GM12878 (cell line): ENCODE measurements at places on chromosomes 2 and 18. TPM values are rescaled to one million over a fixed set of nuclear protein-coding genes. Genes with fewer than 3 reads are reported as not detected.

The EGR4 gene
- polyA plus RNA-seq, result 0.07 TPM in 1 of 2 replicates, not detected in the other

The APCDD1 gene
- not detected in 2 replicates for polyA plus RNA-seq

GRCh38 chr2:128817813-128818212 is 499.1 kb upstream of the HS6ST1 start:
- DNase-seq, result no peak
- H3K27me3 ChIP-seq, result no peaks in the 10 kb centered on the region
- no peak overlapping the region for H3K4me3 ChIP-seq
- H3K36me3 ChIP-seq, result no peaks in the 10 kb centered on the region

- H3K27ac ChIP-seq, result no peak overlapping the region
- no peak overlapping the region for H3K4me3 ChIP-seq
- no peaks in the 10 kb centered on the region for H3K36me3 ChIP-seq
Observed at GRCh38 chr2:8999102-8999446, 4.4 kb downstream of the MBOAT2 start.

DNA sequence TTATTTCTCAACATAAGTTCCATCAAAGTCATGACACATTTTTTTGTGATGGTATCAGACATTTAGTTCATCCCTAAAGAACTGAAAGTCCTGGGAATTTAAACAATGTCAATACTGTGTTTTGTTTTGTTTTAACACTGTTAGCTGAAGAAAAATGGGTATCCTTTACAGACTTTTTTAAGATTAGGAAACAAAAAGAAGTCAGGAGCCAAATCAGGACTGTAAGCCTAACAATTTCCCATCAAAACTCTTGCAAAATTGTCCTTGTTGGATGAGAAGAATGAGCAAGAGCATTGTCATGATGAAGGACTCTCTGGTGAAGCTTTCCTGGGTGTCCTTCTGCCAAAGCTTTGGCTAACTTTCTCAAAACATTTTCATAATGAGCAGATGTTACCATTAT is 69.4 kb downstream of the SRD5A2 start:
- H3K4me3 ChIP-seq, result no peak overlapping the region
- H3K36me3 ChIP-seq, result no peaks in the 10 kb centered on the region
- no peak overlapping the region for H3K27ac ChIP-seq
- no peaks in the 10 kb centered on the region for H3K27me3 ChIP-seq
- no peaks in the 10 kb centered on the region for H3K4me1 ChIP-seq

DNA sequence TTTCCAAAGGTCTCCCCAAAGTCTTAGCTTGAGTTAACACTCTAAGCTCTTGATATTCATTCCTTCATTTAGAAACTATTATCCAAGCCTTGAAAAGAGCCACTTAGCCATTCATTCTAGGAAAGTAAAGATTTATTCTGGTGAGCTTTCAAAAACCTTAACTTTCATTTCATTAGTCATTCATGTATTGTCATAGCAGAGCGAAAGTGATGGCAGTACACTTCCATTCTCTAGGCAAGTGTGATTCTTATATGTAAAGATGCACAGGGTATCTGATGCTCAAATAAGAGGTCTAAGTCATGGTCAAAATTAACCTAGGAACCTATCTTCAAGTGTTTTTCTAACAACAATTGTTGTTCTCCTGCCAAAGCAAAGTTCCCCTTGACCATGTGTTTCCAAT is 553.0 kb upstream of the FANCL start:
- no peak overlapping the region for H3K4me3 ChIP-seq
- H3K4me1 ChIP-seq, result no peaks in the 10 kb centered on the region
- H3K27me3 ChIP-seq, result no peaks in the 10 kb centered on the region
- DNase-seq, result no peak
- H3K27ac ChIP-seq, result no peak overlapping the region

DNA sequence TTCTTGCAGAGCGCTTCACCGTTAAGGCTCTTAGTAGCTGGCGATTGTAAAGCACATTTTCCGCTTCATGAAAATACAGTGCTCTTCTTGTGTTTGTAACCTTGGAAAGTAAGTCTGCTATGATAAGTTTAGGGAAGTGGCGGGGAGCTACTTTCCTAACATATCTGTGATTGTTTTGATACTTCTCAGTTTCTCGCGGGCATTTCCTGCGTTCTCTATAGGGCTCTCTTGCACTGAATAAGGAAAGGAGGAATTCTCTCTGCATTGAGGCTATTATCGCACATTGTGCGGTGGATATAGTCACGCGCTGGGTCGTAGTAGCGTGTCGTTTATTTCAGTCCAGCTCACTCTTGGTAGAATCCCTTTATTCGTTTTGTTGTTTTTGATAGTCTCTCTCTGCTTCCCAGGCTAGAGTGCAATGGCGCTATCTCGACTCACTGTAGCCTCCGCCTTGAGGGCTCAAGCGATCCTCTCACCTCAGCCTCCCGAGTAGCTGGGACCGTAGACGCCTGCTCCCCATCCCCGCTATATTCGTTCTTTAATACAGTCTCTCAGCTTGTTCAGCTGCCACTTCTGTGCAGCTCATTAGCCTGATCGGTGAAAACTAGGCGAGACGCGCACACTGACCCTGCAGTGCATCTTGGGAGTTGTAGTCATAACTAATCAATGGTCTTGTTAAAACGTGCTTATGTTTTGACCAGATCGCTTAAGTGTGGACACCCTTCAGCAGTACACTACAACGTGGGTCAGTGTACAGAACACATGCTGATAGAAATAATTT is 1.0 kb upstream of the PPP4R3B start:
- H3K4me1 ChIP-seq, result peaks cover 3% of the 10 kb centered on the region
- H3K36me3 ChIP-seq, result peaks cover 11% of the 10 kb centered on the region; the same call in 1 of the 2 replicates
- H3K27me3 ChIP-seq, result no peaks in the 10 kb centered on the region
- H3K4me3 ChIP-seq, result peak overlapping the region; percentile 89
- DNase-seq, result no peak

GRCh38 chr2:223238301-223238700 is 186.3 kb downstream of the KCNE4 start:
- no peaks in the 10 kb centered on the region for H3K4me1 ChIP-seq
- no peak for DNase-seq

The IMP4 gene
- 206 and 212 TPM in 2 replicates for polyA plus RNA-seq

The PAX8 gene
- polyA plus RNA-seq, result 0.91 and 1.5 TPM in 2 replicates

The PROKR1 gene
- polyA plus RNA-seq, result not detected in 2 replicates

DNA sequence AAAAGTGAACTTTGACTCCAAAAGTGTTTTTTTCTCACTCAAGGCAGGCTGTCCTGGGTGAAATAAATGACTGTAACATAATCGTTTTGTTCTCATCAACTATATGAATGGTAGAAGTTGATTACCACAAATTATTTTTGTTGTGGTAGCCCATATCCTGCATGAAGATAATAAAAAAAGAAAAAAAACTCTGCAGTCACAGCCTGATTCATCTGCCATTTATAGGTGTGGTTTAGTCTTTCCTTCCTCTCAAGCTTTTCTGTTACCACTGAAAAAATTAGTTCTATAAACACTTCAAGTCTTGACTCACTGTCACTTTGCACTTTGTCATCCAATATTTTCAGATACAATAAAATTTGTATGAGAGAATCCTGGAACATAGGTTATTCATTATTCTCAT is 522.0 kb downstream of the PLCL1 start:
- no peak overlapping the region for H3K4me3 ChIP-seq
- DNase-seq, result no peak
- H3K27ac ChIP-seq, result no peak overlapping the region
- no peaks in the 10 kb centered on the region for H3K27me3 ChIP-seq
- H3K36me3 ChIP-seq, result no peaks in the 10 kb centered on the region

DNA sequence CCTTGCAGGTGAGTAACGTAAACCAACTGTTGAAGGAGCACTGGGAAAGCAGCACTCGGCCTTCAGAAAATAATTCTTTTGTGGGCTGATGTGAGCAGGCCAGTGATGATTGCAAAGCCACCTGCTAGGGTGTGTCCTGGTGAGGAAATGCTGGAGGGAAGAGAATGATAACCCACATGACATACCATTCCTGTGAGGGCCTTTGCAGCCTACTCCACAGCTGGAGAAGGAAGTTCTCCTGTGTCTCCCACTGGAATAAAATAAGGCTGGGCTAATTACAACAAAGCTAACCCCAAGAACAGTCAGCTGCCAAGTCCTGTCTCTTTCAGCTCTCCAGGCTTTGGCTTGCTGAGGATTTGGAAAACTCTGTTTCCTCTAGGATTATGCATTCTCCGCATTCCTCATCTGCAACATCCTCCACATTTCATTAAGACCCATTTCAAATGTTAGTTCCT is 16.7 kb upstream of the DSG1 start:
- no peaks in the 10 kb centered on the region for H3K27me3 ChIP-seq
- no peaks in the 10 kb centered on the region for H3K4me1 ChIP-seq
- no peak overlapping the region for H3K4me3 ChIP-seq
- H3K36me3 ChIP-seq, result no peaks in the 10 kb centered on the region

DNA sequence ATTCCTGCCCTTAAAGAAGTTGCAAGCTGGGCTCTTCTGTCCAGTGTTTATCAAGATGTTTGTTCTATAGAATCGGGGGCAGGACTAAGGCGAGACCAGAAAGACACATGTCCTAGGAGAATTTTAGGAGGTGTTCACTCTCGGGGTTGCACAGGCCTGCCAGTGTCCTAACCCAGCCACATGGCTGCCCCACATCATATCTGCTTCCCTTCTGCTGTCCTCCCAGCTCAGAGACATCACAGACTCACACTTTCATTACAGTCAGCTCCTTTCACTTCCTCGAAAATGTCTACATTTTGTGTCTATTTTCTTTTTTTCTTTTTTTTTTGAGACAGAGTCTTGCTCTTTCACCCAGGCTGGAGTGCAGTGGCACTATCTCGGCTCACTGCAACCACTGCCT is 10.7 kb upstream of the MRO start:
- no peak for DNase-seq
- H3K4me3 ChIP-seq, result no peak overlapping the region
- H3K4me1 ChIP-seq, result peaks cover 21% of the 10 kb centered on the region
- H3K27me3 ChIP-seq, result no peaks in the 10 kb centered on the region
- H3K27ac ChIP-seq, result peak overlapping the region; percentile 40; the same call in 1 of the 2 replicates
- no peaks in the 10 kb centered on the region for H3K36me3 ChIP-seq

- DNase-seq, result no peak
- no peaks in the 10 kb centered on the region for H3K36me3 ChIP-seq
- no peak overlapping the region for H3K4me3 ChIP-seq
- H3K27ac ChIP-seq, result no peak overlapping the region
- no peaks in the 10 kb centered on the region for H3K4me1 ChIP-seq
Observed at GRCh38 chr2:148796735-148797512, 78.1 kb upstream of the KIF5C start.

DNA sequence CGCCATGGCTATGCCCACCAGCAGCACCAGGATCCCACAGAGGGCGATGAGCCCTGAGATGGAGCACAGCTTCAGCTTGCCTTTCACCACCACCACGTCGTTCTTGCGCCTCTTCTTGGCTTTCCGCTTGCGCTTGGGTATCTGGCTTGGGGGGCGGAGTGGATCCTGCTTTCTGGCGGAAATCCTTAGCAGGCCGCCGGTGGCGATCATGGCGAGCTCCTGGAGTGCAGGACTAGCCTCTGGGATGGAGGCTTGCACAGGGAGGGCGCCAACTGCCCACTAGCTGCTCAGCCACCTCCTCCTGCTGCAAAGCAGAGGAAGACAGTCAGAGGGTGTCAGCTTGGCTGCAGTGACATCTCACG is 3.5 kb downstream of the TMEM200C start:
- H3K4me1 ChIP-seq, result no peaks in the 10 kb centered on the region; the same call in 1 of the 2 replicates
- H3K36me3 ChIP-seq, result no peaks in the 10 kb centered on the region
- no peak overlapping the region for H3K4me3 ChIP-seq
- no peak for DNase-seq
- H3K27me3 ChIP-seq, result peaks cover 35% of the 10 kb centered on the region

DNA sequence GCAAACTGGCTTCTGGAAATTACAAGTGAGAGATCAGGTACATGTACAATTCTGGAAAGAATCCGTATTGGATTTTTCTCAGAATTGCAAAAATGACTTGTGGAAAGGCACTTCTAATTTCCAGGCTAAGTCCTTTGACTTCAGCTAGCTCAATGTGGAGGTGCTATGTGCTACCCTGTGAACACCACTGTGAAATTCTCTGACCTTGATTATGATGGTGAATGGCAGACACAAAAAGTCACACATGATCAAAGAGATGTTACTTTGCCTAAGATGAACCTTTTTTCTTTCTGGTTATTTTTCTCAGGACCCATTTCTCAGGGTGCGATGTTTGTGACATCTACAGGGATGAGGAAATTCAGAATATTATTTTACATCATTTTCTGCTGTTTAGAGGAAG is 856.6 kb upstream of the VRK2 start:
- H3K4me3 ChIP-seq, result no peak overlapping the region
- no peaks in the 10 kb centered on the region for H3K27me3 ChIP-seq
- no peaks in the 10 kb centered on the region for H3K4me1 ChIP-seq
- H3K36me3 ChIP-seq, result no peaks in the 10 kb centered on the region

DNA sequence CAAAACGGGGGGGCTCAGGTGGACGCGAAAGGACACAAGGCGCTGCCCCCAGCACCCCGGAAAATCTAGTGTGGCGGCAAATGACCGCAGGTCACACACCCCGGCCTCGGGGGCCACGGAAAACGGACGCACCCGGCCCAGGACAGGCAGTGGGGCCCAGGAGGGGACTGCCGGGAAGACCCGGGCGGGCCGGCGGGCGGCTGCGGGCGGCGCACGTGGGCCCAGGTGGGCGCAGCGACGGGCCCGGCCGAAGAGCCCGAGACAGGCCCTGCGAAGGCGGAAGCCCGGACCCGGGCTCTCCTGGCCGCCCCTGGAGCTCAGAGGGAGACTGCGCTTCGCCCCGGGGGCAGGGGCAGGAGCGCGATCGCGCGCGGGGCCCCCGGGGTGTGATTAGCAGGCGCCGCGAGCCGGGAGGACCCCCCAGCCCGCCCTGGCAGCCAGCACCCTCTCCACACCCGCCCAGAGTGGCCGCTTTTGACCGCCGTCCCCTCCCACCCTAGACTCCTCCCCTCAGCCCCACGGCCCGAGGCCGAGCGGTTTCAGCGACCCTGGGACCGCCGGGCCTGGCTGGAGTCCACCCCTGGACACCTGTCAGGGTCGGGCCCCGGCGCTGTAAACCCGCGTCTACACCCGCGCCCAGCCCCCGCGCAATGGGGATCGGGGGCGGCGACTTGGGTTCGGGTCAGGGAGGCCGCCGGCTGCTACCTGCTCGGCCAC is 773 bp downstream of the MBP start:
- H3K4me1 ChIP-seq, result peaks cover 33% of the 10 kb centered on the region
- no peaks in the 10 kb centered on the region for H3K36me3 ChIP-seq
- peak overlapping the region; percentile 97 for H3K27ac ChIP-seq
- H3K27me3 ChIP-seq, result no peaks in the 10 kb centered on the region
- H3K4me3 ChIP-seq, result peak overlapping the region; percentile 98

DNA sequence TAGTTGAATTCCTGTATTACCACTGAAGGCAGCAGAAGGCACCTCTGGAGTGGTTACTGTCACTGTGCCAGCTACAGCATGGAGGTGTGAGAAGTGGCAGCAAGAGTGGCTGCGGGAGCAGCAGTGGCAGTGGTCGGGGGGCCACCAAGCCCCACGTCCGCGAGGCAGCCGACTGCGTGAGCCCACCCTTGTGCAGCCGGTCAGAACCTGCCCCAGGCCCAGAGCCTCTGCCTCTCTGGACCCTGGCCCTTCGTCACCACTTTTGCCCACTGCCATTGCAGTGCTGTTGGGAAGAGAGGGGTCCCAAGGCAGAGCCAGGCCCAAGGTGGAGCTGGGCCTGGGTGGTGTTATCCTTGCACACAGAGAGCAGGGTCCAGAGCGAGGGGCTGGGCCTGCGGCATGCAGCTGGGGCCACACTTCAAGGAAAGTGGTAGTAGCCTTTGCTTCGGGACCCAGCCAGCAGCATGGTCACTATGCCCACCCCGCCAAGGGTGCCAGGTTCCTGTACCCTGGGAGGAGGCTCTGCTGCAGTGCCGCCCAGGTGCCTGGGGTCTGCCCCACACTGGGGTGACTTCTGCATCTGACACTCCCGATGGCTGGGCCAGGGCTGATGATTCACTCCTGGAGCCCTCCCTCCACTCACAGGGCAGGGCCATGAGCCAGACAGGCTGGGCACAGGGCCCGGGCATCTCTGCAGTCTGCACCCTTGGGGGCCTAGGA is 450.1 kb upstream of the LRATD1 start:
- H3K4me1 ChIP-seq, result no peaks in the 10 kb centered on the region
- no peaks in the 10 kb centered on the region for H3K27me3 ChIP-seq
- H3K4me3 ChIP-seq, result no peak overlapping the region
- H3K27ac ChIP-seq, result no peak overlapping the region
- H3K36me3 ChIP-seq, result no peaks in the 10 kb centered on the region

The RBFA gene
- 38.3 and 38.7 TPM in 2 replicates for polyA plus RNA-seq

The ADAM23 gene
- 5.7 and 6.0 TPM in 2 replicates for polyA plus RNA-seq

The WIPF1 gene
- polyA plus RNA-seq, result 70.4 and 71.2 TPM in 2 replicates
